ENCODE measurements at places on chromosomes 16 and 17.

DNA sequence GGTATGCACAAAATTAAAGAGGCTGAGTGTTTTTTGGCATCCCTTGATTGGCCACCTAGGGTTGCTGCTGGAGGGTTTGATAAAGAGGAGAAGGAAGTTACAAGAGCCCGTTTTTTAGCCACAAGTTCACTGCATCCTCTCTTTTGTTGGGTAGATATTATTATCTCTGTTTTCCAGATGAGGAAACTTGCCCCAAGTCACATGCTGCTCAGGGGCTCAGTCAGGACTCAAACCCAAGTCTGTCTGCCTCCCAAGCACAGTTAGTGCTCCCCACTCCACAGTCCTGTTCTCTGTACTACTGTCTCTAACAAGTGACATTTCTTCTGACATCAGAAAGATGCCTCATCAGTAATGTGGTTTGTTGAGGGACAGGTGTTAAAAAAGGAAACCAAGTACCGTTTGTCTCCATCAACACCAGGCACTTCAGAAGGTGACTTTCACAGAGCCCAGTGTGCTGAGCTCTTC, 1.4 kb downstream of the NT5M start:
- H3K4me1 ChIP-seq: peaks cover 21% of the 10 kb centered on the region
- H3K36me3 ChIP-seq: no peaks in the 10 kb centered on the region
- DNase-seq: no peak

DNA sequence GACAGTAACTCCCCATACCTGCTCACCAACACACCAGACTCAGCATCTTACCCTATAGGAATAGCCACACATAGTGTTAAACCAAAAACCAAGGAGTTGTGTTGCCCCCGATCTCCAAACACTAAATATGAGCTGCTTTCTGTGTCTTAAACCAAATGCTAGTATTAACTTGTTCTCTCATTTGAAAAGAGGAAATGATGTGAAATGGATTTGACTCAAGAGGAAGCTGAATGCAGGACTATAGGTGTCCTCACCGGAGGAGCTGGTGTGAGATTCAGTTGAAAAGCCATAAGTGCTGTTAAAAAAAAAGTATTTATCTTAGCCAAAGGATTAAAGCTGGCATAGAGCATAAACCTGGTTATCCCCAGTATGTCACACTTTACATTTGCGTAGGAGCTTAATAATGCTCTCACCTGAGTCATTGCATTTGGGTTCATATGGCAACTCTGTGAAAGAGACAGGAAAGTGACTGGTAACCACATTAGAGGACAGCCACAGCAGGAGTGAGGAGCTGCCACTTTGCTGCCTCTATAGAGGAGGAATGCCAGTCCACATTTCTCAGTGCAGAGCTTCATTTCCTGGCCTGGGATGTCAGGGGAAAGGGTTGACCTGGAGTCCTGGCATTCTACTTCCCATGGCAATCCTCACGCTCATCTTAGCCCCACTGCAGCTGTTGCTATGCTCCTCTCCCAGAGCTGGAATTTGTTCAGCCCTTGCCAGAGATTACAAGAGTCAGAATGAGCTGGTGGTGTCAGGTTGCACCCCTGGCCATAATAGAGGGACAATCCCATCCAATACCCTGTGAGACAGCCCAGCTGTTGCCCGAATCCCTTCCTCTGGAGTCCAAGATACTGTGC, 143.3 kb upstream of the ANKFN1 start:
- no peak overlapping the region for H3K27ac ChIP-seq
- H3K27me3 ChIP-seq: no peaks in the 10 kb centered on the region
- no peaks in the 10 kb centered on the region for H3K36me3 ChIP-seq
- no peak for DNase-seq
- no peak overlapping the region for H3K4me3 ChIP-seq

GRCh38 chr17:44012391-44012790, 2.4 kb downstream of the TMEM101 start:
- H3K27ac ChIP-seq: no peak overlapping the region
- peaks cover 7% of the 10 kb centered on the region for H3K27me3 ChIP-seq
- H3K4me3 ChIP-seq: no peak overlapping the region
- peaks cover 19% of the 10 kb centered on the region for H3K4me1 ChIP-seq

- H3K27me3 ChIP-seq: no peaks in the 10 kb centered on the region
- no peak overlapping the region for H3K4me3 ChIP-seq
- no peak for DNase-seq
- no peaks in the 10 kb centered on the region for H3K4me1 ChIP-seq
Measured at GRCh38 chr17:61816538-61816937, 46.8 kb downstream of the BRIP1 start.

DNA sequence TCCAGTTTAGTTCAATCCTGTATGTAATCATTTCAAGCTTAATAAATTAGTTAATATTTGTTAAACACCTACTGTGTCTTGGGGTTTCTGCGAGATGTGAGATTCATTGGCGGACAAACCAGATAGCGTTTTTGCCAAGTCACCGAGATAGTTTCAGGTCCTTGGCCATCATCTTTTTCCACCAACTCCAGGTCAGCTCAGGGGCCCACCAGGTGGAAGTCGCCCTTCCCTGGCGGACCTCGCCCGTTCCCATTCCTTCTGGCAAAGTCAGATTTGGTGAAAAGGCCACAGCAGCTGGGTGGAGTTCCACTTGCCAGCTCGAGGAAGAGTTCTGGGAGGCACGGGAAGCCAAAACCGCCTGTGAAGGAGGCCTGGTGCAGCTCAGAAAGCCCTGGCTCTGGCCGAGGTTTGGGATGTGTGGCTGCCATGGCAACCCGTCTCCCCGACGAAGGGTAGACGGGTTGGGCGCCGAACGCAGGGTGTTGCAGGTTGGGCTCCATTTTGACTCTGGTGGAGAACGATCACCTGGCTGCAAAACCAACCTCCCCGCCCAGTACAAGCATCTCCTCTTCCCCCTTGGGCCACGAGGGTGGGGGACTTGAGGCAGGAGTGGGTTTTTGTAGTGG, 39.5 kb downstream of the CMIP start:
- H3K4me3 ChIP-seq: no peak overlapping the region
- H3K27me3 ChIP-seq: peaks cover 16% of the 10 kb centered on the region
- H3K4me1 ChIP-seq: peaks cover 77% of the 10 kb centered on the region

- no peak overlapping the region for H3K4me3 ChIP-seq
- H3K36me3 ChIP-seq: peaks cover 16% of the 10 kb centered on the region
- peaks cover 16% of the 10 kb centered on the region for H3K27me3 ChIP-seq
- H3K27ac ChIP-seq: no peak overlapping the region
- peaks cover 60% of the 10 kb centered on the region for H3K4me1 ChIP-seq
- DNase-seq: no peak
Measured at GRCh38 chr17:4852567-4853207, 19.5 kb downstream of the MINK1 start.

DNA sequence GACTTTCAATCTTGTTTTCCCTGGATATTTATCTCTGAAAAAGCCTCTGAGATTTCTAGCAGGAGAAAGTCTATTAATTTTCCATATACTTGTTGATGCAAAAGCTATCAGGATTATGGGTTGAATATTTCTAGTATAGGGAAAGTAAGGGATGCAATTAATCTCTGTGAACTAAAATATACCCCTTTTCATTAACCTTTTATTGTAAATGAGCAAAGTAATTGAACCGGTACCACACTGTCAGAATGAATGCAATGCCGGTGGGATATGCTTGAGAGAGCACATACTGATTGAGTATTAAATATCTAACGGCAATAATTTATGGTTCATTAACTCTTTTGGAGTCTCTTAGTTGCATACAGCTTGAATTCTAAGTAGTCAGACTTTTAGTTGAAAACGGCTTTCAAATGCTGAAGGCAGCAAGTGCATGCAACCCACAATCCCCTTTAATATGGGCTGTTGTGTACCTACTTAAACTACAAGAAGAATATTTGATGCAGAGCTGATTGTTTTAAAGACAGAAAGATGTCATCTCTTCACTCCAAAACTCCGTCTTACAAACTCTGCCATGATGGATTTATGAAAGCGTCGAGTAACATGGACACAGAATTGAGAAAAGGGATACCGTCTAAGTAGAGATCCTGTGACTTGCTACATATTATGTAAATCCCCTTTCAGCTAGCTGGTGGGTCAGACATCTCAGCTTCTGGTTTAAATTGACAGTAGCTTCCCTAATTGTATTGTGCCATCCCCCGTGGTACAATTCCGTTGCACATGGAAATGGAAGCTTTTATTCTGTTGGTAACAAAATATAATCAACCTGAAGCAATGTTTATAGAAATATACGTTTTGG, 141.3 kb upstream of the CDH8 start:
- no peaks in the 10 kb centered on the region for H3K36me3 ChIP-seq
- H3K4me1 ChIP-seq: no peaks in the 10 kb centered on the region
- no peak overlapping the region for H3K4me3 ChIP-seq
- DNase-seq: no peak
- H3K27ac ChIP-seq: no peak overlapping the region

- no peaks in the 10 kb centered on the region for H3K27me3 ChIP-seq
- H3K27ac ChIP-seq: no peak overlapping the region
- no peak overlapping the region for H3K4me3 ChIP-seq
- no peaks in the 10 kb centered on the region for H3K36me3 ChIP-seq
Measured at GRCh38 chr16:84794186-84794585, 25.6 kb upstream of the CRISPLD2 start.

DNA sequence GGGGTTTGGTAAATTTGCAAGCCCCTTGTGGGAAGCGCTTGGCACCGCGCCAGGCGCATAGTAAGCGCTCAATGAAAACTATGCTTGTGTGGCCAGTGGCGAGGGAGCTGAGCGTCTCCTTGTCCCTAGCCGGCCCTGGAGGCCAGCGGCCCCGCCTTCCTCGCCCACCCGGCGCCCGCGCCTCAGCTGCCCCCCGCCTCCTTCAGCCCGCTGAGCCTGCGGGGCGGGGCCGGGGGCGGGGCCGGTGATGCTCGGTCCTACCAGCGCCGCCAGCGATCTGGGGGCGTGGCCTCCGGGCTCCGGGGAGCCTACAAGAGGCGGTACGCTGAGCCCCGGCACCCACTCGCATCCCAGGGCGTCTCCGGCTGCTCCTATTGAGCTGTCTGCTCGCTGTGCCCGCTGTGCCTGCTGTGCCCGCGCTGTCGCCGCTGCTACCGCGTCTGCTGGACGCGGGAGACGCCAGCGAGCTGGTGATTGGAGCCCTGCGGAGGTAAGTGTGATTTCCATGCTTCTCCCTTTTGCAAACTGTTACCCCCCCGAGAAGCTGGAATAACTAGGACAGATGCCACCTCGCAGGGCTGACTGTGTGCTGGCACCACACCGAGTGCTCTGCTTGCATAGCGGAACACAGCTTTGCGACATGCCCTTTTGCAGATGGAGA, at the start of gene CRISPLD2:
Gene CRISPLD2 (plus strand): TSS at position 342 of the 661 bp plus-strand sequence. CDS start 18,511 bp downstream, outside the sequence.
- H3K4me1 ChIP-seq: peaks cover 2% of the 10 kb centered on the region
- no peak within 1 kb of the TSS for H3K27ac ChIP-seq
- no peaks in the 10 kb centered on the region for H3K36me3 ChIP-seq

- no peak overlapping the region for H3K4me3 ChIP-seq
- no peak overlapping the region for H3K27ac ChIP-seq
- H3K4me1 ChIP-seq: peaks cover 34% of the 10 kb centered on the region
- H3K36me3 ChIP-seq: no peaks in the 10 kb centered on the region
Measured at GRCh38 chr16:51545951-51546350, 394.9 kb upstream of the SALL1 start.

DNA sequence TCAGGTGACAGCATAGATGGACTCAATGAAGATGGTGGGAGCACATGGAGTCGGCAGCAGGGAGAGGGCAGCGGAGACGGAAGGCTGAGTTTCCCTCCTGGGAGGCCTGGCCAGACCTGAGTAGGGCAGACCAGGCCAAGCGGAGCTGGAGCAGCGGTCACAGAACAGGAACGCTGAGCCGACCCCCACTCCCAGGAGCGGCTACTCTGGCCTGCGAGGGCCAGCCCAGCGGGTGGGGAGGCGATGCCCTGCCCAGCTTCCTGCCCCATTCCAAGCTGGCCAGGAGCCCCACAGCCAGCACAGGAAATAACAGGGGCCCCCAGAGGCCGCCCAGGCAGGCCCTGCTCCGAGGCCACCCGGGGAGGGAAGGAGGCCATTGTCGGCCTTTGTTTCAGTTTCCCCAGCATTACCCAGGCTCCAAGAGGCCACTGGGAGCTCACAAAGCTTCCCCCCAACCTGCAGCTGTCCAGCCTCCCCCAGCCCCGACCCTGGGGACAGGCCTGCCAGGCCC, 79.8 kb downstream of the ZNF423 start:
- H3K27ac ChIP-seq: peak overlapping the region; percentile 93
- H3K27me3 ChIP-seq: peaks cover 14% of the 10 kb centered on the region
- peak overlapping the region; percentile 71 for H3K4me3 ChIP-seq
- peaks cover 13% of the 10 kb centered on the region for H3K36me3 ChIP-seq
- H3K4me1 ChIP-seq: peaks cover 56% of the 10 kb centered on the region

DNA sequence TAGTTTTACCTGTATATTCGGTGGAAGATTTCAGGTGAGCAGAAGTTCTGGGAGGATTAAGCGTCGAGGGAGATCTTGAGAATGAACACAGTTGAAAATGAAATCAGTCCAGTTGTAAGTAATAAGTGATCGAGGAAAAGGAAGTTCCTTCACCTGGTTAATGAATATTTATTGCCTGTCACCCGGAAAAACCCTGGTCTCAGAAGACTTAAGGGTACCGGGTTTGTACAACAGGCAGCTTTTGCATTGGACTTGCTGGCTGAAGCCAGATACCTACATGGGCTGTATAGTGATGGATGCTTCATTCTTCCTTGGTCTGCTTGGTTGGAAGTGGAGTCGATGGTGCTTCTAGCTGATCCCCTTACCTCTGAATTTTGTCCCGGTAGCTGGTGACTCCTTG, 72.7 kb downstream of the PRKCA start:
- no peak overlapping the region for H3K4me3 ChIP-seq
- no peaks in the 10 kb centered on the region for H3K27me3 ChIP-seq
- no peaks in the 10 kb centered on the region for H3K36me3 ChIP-seq
- no peak overlapping the region for H3K27ac ChIP-seq
- no peak for DNase-seq
- H3K4me1 ChIP-seq: peaks cover 2% of the 10 kb centered on the region

DNA sequence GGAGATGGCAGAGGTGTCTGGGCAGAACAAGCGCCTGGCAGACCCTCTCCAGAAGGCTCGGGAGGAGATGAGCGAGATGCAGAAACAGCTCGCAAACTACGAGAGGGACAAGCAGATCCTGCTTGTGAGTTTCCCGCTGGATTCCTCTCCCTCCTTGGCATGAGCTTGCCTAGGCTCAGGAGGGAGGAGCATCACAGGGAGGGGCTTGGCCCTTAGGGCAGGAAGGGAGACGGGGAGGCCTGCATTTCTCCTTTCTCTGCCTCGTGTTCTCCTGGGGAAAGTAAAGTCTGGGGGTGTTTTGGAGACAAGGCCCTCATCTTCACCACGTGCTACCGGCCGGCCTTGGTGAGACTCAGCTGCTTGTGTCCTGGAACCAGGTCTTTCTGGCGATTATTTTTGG, 18.0 kb upstream of the DBNDD1 start:
- H3K4me3 ChIP-seq: no peak overlapping the region
- DNase-seq: no peak
- H3K27me3 ChIP-seq: peaks cover 2% of the 10 kb centered on the region

- H3K4me1 ChIP-seq: peaks cover 18% of the 10 kb centered on the region
- H3K36me3 ChIP-seq: peaks cover 8% of the 10 kb centered on the region
- peak; percentile 47 for DNase-seq
Measured at GRCh38 chr16:21953541-21953902, 361 bp downstream of the UQCRC2 start.

DNA sequence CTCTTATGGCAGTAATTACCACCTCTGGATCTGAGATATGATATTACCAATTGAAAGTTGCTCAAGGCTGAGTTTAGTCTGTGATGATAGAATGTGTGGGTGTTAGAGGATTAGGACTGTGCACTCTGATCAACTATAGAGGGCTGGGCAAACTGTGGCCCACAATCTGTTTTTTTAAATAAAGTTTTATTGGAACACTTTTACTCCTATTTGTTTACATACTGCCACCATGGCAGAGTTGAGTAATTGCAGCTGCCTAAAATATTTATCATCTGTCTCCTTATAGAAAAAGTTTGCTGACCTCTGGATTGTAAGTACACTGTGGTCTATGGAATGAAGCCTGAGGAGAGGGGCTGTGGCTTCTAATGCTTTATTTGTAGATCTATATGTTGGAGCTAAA, 71.5 kb upstream of the N4BP1 start:
- H3K4me3 ChIP-seq: no peak overlapping the region
- H3K27ac ChIP-seq: no peak overlapping the region
- no peaks in the 10 kb centered on the region for H3K36me3 ChIP-seq
- peaks cover 5% of the 10 kb centered on the region for H3K4me1 ChIP-seq
- no peak for DNase-seq
